ENCODE measurements at places on chromosomes 7 and 10.

- no peak for DNase-seq
These were observed 3.4 kb downstream of the MMRN2 start for GRCh38 chr10:86953747-86954680.

GRCh38 chr7:132024290-132024689 lies 467.9 kb upstream of the PODXL start:
- no peak for DNase-seq

DNA sequence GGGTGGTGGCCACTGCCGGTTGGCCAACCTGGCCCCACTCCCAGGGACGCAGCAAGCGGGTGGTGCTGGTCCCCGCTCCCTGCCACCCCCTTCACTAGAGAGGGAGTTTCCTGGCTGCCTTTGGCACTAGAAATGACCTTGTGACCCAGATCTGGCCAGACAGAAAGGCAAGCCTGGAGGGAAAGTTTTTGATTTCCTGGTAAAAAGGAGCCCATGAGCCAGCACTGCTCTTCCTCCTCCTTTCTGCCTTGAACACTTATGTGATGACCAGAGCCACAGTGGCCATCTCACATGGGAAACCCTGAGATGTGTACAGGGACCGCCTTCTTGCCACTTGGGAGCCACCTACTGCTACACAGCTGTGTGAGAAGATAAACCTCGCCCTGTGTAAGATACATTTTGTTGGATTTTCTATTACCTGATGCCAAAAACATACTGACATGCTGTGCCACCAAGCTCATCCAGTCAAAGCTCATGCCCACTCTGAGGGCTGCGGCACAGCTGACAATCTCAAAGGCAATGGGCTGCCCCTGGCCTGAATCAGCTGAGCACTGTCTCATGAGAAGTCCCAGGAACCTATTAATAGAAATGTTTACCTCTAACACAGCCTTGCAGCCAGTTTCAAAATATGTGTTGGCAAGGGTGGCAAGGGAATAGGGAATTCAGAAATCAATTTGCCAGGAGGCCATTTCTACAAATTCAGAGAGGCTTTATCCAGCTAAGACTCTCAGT lies 94.0 kb downstream of the CYTH3 start:
- no peak for DNase-seq

DNA sequence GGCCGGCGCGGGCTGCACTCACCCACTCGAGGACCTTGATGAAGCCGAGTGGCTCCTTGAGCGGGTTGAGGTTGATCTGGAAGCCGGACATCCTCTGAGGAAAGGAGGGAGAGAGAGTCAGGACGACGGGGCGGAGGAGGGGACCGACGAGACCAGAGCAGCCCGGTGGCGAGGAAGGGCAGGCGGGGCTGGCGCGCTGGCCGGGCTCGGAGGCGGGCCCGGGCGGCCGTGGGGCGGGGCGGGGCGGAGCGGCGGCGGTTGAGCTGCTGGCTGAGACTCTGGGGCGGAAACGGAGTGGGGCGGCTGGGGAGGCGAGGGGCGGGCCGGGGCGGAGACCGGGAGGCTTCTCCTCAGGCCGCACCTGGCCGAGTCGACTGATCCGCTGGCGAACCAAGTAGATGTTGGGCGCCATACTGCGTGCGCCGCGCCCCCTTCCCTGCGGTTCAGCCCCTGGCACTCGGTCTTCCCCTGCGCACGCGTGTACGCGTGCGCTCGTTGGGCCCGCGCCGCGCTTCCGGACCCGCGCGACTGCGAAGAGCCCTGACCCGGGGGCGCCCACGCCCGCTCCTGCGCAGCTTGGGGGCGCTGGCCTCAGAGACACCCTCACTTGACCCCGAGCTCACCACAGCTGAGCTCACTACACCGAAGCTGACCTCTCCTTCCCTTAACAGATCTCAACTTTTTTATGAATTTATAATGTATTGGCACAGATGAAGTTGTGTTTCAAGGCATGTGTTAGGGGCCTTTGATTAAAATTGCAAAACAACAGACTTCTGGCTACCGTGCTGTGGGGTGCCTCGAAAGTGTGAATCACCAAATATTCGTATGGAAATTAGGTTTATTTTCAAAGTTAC lies at the start of gene SYPL1:
Gene SYPL1, minus strand, starts transcription at position 195 of the 854 bp plus-strand sequence. Its CDS starts 104 bp downstream, at position 91.
- peak; percentile 86 for DNase-seq

GRCh38 chr7:120941064-120941463 lies 9.5 kb upstream of the ING3 start:
- no peak for DNase-seq

- no peak for DNase-seq
These were observed 4.6 kb downstream of the AGMO start for GRCh38 chr7:15557186-15557585.

DNA sequence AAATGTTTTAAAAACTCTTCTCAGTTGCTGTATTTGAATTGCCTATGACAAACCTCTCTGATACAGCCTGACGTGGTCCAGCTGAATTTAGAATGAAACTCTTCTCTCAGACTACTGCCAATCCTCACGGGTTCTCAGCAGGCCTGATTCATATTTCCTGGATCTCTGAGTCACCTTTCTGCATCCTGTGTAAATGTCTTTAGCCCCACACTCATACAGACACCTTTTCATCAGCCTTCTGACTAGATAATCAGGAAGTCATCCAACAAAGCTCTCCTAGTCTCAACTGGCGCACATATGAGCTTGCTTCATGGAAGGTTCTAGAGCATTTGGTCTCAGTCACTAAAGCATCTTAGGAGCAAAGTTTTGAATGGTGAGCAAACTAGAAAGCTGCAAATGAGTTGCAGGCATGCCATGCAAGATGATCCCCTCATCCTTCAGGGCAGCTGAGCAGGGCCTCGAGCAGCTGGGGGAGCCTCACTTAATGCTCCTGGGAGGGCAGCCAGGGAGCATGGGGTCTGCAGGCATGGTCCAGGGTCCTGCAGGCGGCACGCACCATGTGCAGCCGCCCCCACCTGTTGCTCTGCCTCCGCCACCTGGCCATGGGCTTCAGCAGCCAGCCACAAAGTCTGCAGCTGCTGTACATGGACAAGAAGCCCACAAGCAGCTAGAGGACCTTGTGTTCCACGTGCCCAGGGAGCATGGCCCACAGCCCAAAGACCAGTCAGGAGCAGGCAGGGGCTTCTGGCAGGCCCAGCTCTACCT lies 182.8 kb downstream of the ARHGAP12 start:
- DNase-seq = peak; percentile 17

DNA sequence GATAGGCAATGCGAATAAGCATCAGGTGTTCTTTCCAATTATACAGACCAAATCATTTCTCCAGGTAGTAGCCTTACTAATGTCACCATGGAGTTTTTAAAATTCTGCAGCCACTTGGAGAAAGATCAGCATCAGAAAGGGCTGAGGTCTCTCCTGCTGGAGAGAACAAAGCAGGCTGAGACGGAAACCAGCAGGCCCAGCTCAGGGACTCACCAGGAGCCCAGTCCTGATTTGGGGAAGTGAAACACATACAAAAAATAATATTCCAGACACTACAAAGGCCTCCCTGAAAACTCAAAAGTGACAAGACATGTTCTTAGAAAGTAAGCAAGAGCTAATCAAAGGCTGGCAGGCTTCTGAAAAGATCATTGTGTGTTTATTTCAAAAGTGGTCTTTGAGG lies 207.1 kb upstream of the GHITM start:
- DNase-seq = no peak

DNA sequence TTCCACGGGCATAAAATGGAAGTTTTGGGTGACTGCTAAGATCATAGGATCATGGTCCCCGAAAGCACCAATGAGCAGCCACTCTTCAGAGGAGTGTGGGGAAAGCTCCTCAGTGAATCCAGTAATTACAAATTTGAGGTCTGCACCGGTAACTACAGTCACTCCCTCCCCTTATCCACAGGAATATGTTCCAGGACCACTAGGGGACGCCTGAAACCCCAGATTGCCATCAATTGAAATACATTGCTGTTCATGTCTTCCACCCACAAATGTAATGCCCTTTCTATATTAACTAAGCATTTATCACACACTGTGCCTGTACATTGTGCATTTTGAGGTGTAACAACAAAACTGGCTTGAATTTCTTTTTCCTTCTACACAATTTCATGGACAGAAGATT lies 447.9 kb upstream of the PFKP start:
- no peak for DNase-seq

GRCh38 chr7:47992446-47992845 lies 13.0 kb upstream of the HUS1 start:
- no peak for DNase-seq

- DNase-seq = no peak
These were observed 88.1 kb downstream of the COBL start for GRCh38 chr7:51228386-51228958.

DNA sequence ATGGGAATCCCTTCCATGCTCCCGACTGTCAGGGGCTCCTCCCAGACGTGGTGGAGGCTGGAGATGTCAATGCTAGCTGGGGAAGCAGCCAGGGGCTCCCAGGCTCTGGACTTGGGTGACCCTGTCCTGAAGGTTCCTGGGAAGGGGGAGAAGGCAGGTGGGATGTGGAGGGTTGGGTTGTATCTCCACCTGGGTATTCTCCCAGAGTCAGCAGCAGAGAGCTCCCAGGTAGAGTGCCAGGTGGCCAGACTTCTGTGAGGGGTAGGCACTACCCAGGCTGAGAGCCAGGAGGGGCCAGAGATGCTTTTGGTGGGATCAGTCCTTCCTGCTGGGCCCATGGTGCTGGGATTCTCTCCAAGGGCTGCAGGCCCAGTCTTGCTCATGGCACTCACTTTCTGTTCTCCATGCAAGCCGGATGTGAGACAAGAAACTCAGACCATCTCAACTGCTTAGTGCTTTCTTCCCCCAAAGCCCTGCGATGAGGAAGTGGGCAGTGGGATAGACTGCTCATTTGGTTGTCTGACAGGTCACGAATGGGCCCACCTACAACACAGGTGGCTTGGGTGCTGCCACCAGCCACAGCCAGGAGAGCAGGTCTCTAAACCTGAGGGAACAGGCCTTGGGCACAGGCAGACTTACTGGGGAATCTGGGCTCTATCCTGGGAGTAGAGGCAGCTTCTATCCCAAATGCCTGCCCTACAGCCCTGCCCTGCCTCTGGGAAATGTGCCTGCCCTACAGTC lies 52.5 kb upstream of the CAMK2B start:
- no peak for DNase-seq

- no peak for DNase-seq
These were observed 153.1 kb downstream of the SLIT1 start for GRCh38 chr10:97032624-97033023.

- no peak for DNase-seq
These were observed 65.1 kb downstream of the PPP1R3C start for GRCh38 chr10:91567815-91568214.

GRCh38 chr10:71492872-71493271 lies 96.2 kb downstream of the CDH23 start:
- no peak for DNase-seq

DNA sequence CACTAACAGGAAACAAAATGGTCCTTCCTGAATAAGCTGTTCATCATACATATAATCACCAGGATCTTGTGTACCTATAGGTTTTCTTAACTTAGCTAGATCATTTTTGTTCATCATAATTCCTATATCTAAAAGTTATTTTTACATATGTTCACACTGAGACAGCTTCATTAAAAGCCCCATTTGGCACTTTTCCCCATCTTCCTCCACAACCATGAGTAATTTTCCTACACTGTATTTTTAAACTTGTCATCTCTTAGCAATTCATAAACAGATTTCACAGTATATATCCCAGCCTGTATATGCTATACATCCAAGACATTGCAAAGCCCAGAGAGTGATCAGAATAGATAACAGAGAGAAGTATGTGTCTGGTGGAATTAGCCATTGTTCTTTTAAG lies 28.3 kb downstream of the ZNF365 start:
- DNase-seq = no peak

- DNase-seq = no peak
These were observed 230.9 kb downstream of the ZMYND11 start for GRCh38 chr10:366186-366585.

DNA sequence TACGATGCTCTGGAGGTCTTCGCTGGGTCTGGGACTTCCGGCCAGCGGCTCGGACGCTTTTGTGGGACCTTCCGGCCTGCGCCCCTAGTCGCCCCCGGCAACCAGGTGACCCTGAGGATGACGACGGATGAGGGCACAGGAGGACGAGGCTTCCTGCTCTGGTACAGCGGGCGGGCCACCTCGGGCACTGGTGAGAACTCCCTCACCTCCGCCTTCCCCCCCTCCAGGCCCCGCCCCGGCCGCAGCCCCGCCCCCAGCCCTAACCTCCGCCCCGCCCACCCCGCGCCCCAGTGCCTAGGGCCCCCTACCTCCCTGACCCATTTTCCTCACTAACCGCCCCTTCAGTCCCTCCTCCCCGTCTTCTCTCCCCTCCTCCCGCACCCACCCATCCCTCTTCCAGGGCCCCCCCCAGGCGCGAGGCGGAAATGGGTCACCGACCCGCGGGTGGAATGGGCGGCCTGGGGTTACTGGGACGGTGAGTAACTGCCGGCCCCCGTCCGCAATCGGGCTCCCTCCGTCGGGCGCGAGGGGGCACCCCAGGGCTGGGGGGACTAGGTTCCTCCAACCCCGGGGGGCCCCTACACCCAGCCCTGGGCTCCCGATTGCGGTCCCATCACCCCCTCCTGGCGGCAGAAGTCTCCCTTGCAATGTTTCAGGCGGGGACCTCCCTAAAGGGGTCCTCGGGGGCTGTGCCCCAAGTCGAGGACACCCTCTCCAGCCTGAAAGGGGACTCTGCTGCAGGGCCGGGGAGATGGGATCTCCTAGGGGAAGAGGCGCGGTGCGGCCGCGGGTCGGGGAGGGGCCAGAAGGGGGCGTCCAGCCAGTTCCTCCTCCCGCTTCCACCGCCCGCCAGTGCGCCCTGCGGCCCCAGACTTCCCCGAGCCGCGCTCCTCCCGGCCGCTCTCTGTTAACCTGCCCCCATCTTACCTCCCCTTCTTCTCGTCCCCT lies 2.1 kb downstream of the PCOLCE start:
- DNase-seq = peak; percentile 53

DNA sequence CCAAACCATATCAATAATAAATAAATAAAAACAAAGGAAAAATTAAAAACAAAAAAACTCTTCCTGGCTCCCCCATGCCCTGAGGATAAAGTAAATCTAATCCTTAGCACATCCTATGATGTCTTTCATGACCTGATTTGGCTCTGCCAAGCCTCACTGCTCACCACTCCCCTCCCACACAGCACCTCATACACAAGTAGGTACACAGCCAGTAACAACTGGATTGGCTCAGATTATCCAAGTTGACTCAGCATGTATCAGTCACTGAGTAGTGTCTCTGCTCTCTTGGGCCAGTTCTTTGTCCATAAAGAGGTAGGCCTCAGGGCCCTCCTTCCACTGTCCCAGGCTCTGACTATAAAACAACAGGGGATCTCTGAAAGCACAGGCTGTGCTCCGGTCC lies 99.6 kb downstream of the STRA8 start:
- no peak for DNase-seq

GRCh38 chr10:119006451-119007210 lies 22.9 kb upstream of the NANOS1 start:
- DNase-seq = no peak

All from activated T-cell treated with anti-CD3 and anti-CD28 coated beads for 4 hours (primary cell).